ENCODE measurements at places on chromosomes 3 and 15. TPM values are rescaled to one million over a fixed set of nuclear protein-coding genes. Genes with fewer than 3 reads are reported as not detected.

The FILIP1L gene
- 0.27 TPM for total RNA-seq

The SEMA6D gene
- total RNA-seq: not detected

The FETUB gene
- total RNA-seq: not detected

The CISH gene
- 222 TPM for total RNA-seq

The UBR1 gene
- 29.7 TPM for total RNA-seq

The ITIH3 gene
- total RNA-seq: not detected

The ACTC1 gene
- not detected for total RNA-seq

The CLDN11 gene
- not detected for total RNA-seq

The TRIM42 gene
- not detected for total RNA-seq

The DPPA2 gene
- total RNA-seq: not detected

The TF gene
- total RNA-seq: 0.26 TPM

GRCh38 chr3:29686889-29687592, 406.2 kb downstream of the RBMS3 start:
- no peaks in the 10 kb centered on the region for H3K4me1 ChIP-seq
- no peak overlapping the region for H3K4me3 ChIP-seq
- H3K36me3 ChIP-seq: no peaks in the 10 kb centered on the region
- no peaks in the 10 kb centered on the region for H3K27me3 ChIP-seq
- no peak overlapping the region for H3K27ac ChIP-seq
- no peak for DNase-seq

DNA sequence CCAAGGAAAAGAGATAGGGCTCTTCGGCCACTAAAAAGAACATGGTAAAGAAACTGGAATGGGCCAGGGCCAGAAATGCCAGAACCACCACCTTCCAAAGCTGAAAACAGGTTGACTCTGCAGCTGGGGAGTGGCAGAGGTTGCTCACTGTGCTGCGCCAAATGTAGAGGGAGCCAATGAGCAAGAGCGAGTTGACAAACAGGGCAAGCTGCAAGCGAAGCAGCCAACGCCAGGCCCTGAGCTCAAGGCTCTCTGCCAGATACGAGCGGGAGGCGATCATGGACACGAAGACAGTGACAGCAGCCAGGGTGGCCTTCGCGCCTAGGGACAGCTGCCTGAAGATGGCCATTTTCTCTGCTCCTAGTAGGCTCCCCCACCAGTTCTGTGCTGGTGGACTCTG, 3.1 kb downstream of the GLB1 start:
- no peak overlapping the region for H3K27ac ChIP-seq
- DNase-seq: no peak
- H3K36me3 ChIP-seq: no peaks in the 10 kb centered on the region
- H3K27me3 ChIP-seq: no peaks in the 10 kb centered on the region

DNA sequence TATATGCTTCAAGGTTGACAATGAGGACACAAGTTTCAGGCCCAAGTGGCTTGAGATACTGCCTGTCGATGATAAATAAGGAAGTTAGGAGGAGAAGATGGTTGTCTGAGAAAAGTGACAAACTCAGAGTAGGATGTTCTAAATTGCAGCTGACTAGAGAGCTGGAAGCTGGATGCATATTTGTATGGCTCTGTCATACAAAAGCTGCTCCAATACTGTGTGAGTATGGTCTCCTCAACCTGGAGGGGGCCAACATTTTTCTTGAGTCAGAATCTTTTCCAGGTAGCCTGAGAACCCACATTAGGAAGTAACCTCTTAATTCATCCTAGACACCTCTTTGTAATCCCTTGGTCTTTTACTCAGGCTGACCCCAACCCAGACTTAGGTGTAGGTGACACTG, 28.4 kb upstream of the TPRG1 start:
- H3K27ac ChIP-seq: no peak overlapping the region
- no peak for DNase-seq
- peaks cover 31% of the 10 kb centered on the region for H3K4me1 ChIP-seq

- H3K27me3 ChIP-seq: no peaks in the 10 kb centered on the region
- no peaks in the 10 kb centered on the region for H3K4me1 ChIP-seq
- DNase-seq: no peak
- H3K36me3 ChIP-seq: no peaks in the 10 kb centered on the region
Observed at GRCh38 chr15:22989576-22990477, 9.7 kb upstream of the CYFIP1 start.

DNA sequence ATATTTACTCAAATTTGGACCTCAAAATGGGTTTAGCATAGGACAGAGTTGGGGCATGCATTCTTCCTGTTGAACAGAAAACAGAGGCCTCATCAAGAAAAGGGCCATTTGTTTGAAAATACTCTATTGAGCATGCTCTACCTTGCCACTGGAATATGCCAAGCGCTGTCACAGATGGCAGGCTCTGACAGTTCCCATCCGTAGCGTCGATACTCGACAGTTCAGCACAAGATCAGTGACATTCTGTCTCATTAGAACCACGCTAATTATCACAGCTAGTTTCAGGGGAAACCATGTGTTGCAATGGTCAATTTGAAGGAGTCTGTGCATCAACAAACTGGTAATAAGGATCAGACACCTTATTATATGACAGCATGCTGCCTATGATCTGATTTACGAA, 54.5 kb downstream of the SATB1 start:
- no peak overlapping the region for H3K4me3 ChIP-seq
- H3K36me3 ChIP-seq: peaks cover 12% of the 10 kb centered on the region
- H3K27me3 ChIP-seq: no peaks in the 10 kb centered on the region
- DNase-seq: no peak
- H3K27ac ChIP-seq: no peak overlapping the region
- peaks cover 60% of the 10 kb centered on the region for H3K4me1 ChIP-seq

GRCh38 chr3:81874738-81875137, 113.3 kb upstream of the GBE1 start:
- no peaks in the 10 kb centered on the region for H3K4me1 ChIP-seq
- no peak overlapping the region for H3K27ac ChIP-seq
- no peak for DNase-seq
- H3K36me3 ChIP-seq: no peaks in the 10 kb centered on the region
- H3K4me3 ChIP-seq: no peak overlapping the region

- no peaks in the 10 kb centered on the region for H3K36me3 ChIP-seq
- DNase-seq: no peak
- H3K4me1 ChIP-seq: peaks cover 86% of the 10 kb centered on the region
- H3K4me3 ChIP-seq: no peak overlapping the region
Observed at GRCh38 chr3:71428841-71429596, 154.5 kb downstream of the FOXP1 start.

- peaks cover 8% of the 10 kb centered on the region for H3K4me1 ChIP-seq
- no peaks in the 10 kb centered on the region for H3K36me3 ChIP-seq
- H3K27me3 ChIP-seq: no peaks in the 10 kb centered on the region
- H3K27ac ChIP-seq: no peak overlapping the region
- no peak overlapping the region for H3K4me3 ChIP-seq
Observed at GRCh38 chr3:43378066-43378935, 92.0 kb downstream of the SNRK start.

DNA sequence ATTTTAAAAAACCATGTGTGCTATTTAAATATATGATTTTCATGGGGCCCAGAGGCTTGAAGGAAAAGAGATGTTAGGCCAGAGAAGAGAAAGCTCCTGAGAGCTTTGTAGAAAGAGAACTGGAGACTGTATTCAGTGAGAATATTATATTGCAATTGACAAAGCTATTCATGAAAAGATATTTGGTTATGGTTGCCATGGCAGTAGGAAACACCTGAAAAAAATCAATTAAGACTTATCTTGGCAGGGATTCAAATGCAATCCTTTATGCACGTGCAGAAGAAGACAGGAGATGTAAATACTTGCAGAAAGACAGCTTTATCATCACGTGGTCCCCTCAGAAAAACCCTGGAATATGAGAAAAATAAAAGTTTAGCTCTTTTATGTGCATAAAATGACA, 636.0 kb upstream of the TBL1XR1 start:
- H3K4me3 ChIP-seq: no peak overlapping the region
- no peaks in the 10 kb centered on the region for H3K36me3 ChIP-seq
- no peak overlapping the region for H3K27ac ChIP-seq
- H3K27me3 ChIP-seq: no peaks in the 10 kb centered on the region

- no peak for DNase-seq
- peaks cover 54% of the 10 kb centered on the region for H3K36me3 ChIP-seq
- no peak overlapping the region for H3K4me3 ChIP-seq
- H3K27me3 ChIP-seq: no peaks in the 10 kb centered on the region
- H3K27ac ChIP-seq: no peak overlapping the region
- H3K4me1 ChIP-seq: peaks cover 7% of the 10 kb centered on the region
Observed at GRCh38 chr3:15041950-15042349, 23.2 kb downstream of the MRPS25 start.

DNA sequence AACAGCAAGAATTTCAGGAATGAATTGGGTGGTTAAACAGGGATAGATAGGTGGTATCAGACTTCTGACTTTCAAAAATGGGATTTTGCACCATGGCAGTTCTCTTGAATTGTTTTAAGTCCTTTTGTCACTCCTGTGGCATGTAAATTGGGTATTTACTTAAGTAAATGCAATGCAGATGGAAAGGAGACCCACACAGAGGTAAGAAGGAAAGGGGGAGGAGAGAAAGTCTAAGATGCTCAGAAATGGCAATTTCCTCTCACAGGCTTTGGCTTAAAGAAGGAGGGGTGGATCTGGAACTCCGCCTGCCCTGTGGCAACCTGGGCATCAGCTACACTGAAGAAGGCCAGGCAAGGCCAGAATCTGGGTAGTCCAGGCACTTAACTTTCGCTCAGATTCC, 197.1 kb upstream of the UBE2E1 start:
- no peaks in the 10 kb centered on the region for H3K4me1 ChIP-seq
- H3K27me3 ChIP-seq: no peaks in the 10 kb centered on the region
- no peak overlapping the region for H3K4me3 ChIP-seq
- DNase-seq: no peak
- H3K36me3 ChIP-seq: no peaks in the 10 kb centered on the region

DNA sequence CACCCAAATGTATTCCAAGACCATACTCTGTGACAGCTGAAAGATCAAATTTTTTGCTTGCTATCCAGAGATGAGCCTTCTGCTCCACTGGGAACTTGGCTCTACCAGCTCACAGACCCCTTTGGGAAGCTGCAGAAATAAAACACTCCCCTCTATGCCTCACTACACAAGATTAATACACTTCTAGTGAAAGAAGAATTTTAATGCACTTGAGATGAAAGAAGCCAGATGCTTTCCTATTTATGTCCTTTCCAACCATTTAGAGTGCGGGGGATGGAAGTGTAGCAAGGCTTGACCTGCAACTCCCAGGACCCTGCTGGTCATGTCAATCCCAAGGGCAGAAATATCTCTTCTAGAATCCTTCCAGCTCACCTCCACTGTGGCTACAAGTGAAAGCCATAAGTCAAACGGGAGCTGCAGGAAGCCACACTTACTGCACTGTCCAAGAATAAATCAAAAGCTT, 34.7 kb downstream of the ANXA2 start:
- no peaks in the 10 kb centered on the region for H3K27me3 ChIP-seq
- H3K4me1 ChIP-seq: peaks cover 11% of the 10 kb centered on the region
- H3K36me3 ChIP-seq: peaks cover 3% of the 10 kb centered on the region

- H3K27me3 ChIP-seq: no peaks in the 10 kb centered on the region
- no peak for DNase-seq
- no peak overlapping the region for H3K4me3 ChIP-seq
- no peak overlapping the region for H3K27ac ChIP-seq
- H3K4me1 ChIP-seq: peaks cover 18% of the 10 kb centered on the region
Observed at GRCh38 chr3:46049093-46049492, 21.8 kb upstream of the XCR1 start.

- H3K4me1 ChIP-seq: no peaks in the 10 kb centered on the region
- no peaks in the 10 kb centered on the region for H3K36me3 ChIP-seq
- no peak overlapping the region for H3K27ac ChIP-seq
- no peaks in the 10 kb centered on the region for H3K27me3 ChIP-seq
Observed at GRCh38 chr3:113262304-113262665, 50.9 kb downstream of the BOC start.

DNA sequence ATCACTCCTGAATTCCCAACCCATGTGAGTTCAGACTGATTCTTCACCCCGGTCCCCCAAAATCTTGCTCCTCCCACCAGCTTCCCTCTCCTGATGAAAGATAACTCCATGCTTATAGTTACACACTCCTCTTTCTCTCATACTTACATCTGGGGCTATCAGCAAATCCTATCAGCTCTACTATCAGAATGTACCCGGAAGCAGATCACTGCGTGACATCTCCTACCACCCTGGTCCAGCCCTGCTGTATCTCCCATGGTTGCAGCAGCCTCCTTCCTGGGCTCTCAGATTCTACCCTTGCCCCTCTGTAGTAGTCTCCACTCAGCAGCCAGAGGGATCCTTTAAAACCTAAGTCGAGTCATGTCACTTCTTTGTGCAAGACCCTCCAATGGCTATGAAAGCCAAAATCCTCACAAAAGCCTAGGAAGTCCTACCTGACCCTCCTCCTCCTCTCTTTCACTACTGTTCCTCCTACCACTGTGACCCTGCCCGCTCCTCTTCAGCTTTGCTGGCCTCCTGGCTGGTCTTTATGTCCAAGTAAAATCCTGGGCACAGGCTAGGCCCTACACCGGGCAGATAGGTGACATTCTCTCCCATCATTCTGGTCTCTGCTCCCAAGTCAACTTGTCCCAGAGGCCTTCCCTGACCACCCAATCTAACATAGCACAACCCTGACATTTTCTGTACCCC, 16.2 kb downstream of the XIRP1 start:
- peaks cover 30% of the 10 kb centered on the region for H3K4me1 ChIP-seq
- no peak overlapping the region for H3K27ac ChIP-seq

- no peak overlapping the region for H3K4me3 ChIP-seq
- H3K27me3 ChIP-seq: peaks cover 11% of the 10 kb centered on the region
- no peaks in the 10 kb centered on the region for H3K4me1 ChIP-seq
- H3K36me3 ChIP-seq: no peaks in the 10 kb centered on the region
- H3K27ac ChIP-seq: no peak overlapping the region
- no peak for DNase-seq
Observed at GRCh38 chr3:184497804-184498203, 63.8 kb upstream of the EPHB3 start.

GRCh38 chr3:100306695-100307094, 27.9 kb upstream of the NIT2 start:
- peaks cover 17% of the 10 kb centered on the region for H3K36me3 ChIP-seq
- H3K4me1 ChIP-seq: no peaks in the 10 kb centered on the region
- no peak overlapping the region for H3K27ac ChIP-seq
- H3K4me3 ChIP-seq: no peak overlapping the region
- no peaks in the 10 kb centered on the region for H3K27me3 ChIP-seq

GRCh38 chr3:159249472-159250174, 447.8 kb downstream of the MFSD1 start:
- no peak overlapping the region for H3K27ac ChIP-seq
- H3K4me1 ChIP-seq: no peaks in the 10 kb centered on the region
- H3K4me3 ChIP-seq: no peak overlapping the region
- H3K27me3 ChIP-seq: no peaks in the 10 kb centered on the region

- no peak for DNase-seq
- no peak overlapping the region for H3K27ac ChIP-seq
- H3K4me3 ChIP-seq: no peak overlapping the region
Observed at GRCh38 chr3:189383630-189384029, 211.9 kb downstream of the TPRG1 start.

- no peaks in the 10 kb centered on the region for H3K36me3 ChIP-seq
- no peaks in the 10 kb centered on the region for H3K4me1 ChIP-seq
- no peaks in the 10 kb centered on the region for H3K27me3 ChIP-seq
Observed at GRCh38 chr3:99896482-99896881, 78.8 kb downstream of the CMSS1 start.
